ENCODE measurements at places on chromosomes 7 and 10. TPM values are rescaled to one million over a fixed set of nuclear protein-coding genes. Genes with fewer than 3 reads are reported as not detected.

The PAX2 gene
- not detected for polyA plus RNA-seq

The ADRA2A gene
- 2.6 TPM for polyA plus RNA-seq

The MACROH2A2 gene
- polyA plus RNA-seq: 18.9 TPM

The ANXA7 gene
- polyA plus RNA-seq: 50.0 TPM

The CTNNA3 gene
- polyA plus RNA-seq: 4.8 TPM

DNA sequence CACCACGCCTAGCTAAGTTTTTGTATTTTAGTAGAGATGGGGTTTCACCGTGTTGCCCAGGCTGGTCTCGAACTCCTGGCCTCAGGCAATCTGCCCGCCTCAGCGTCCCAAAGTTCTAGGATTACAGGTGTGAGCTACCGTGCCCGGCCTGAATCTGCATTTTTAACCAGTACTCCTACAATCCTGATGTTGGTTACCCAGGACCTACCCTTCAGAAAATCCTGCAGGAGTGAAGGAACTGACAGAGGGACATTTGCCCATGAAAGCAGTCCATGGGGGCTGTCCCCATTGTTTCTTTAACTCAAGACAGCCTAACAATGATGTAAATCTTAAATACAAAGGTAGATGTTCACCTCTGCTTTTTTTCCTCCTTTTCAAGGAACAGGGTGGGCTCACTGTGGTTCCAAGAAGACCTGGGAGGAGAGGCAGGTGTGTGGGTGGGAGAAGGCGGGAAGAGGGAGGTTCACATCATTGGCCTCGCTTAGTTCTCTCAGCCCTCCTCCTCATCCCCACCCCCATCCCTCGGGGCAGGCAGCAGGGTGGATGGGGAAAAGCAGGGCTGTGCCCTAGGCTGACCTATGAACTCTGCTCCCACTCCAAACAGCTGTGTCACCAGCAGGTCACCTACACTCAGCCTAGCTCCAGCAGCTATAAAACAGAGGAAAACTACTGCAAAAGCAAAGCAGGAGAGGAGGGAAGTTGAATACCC, 13.5 kb downstream of the LRRC20 start:
- DNase-seq: no peak

GRCh38 chr7:57203161-57203791, 71.0 kb upstream of the ZNF479 start:
- DNase-seq: no peak

DNA sequence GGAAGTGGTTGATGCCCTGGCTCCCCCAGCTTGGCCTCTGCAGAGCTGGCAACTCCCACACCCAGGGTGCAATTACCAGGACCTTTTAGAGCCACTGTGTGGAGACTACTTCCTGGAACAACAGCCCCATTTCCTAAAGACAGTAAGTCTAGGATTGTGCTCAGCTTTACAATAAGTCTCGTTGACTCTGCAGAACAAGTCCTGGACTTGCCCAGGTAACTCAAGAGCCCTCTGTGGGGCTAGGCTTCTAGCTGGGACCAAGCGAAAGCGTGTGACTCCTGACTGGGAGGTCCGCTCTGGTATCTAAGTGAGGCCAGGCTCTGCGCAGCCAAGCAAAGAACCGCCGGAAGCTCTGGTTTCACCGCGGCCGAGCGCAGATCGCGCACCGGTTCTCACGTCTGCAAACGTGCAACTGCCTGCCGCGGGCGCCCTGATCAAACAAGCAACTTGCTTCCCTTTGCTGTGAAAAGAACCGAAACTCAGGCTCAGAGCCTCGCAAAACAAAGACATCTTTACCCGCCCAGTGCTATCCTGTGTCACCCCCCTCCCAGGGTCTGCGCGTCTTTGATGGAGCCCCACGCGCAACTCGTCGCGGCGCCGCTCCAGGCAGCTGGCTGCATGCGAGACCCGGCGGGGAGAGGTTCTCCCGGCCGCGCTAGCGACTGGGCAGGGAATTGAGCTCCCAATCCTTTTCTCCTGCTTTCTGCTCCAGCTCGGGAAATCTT, 4.4 kb upstream of the PDLIM1 start:
- DNase-seq: peak; percentile 38

DNA sequence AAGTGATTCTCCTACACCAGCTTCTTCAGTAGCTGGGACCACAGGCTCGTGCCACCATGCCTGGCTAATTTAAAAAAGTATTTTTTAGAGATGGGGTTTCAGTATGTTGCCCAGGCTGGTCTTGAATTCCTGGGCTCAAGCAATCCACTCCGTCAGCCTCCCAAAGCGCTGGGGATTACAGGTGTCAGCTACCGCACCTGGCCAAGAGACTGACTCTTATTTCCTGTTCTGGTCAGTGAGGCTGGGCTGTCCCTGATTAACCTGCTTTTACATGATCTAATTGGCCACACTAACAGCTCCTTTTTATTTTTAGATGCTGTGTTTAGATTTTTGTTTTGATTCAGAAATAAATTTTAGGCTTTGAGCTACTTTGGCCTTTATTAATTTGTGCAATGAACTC, 203.9 kb downstream of the NXPH1 start:
- DNase-seq: no peak

- no peak for DNase-seq
These were observed 13.7 kb upstream of the SRPK2 start for GRCh38 chr7:105402221-105403095.

- DNase-seq: no peak
These were observed 10.6 kb upstream of the RAB11FIP2 start for GRCh38 chr10:118057361-118057760.

GRCh38 chr10:128466831-128467371, 340.7 kb upstream of the MKI67 start:
- no peak for DNase-seq

DNA sequence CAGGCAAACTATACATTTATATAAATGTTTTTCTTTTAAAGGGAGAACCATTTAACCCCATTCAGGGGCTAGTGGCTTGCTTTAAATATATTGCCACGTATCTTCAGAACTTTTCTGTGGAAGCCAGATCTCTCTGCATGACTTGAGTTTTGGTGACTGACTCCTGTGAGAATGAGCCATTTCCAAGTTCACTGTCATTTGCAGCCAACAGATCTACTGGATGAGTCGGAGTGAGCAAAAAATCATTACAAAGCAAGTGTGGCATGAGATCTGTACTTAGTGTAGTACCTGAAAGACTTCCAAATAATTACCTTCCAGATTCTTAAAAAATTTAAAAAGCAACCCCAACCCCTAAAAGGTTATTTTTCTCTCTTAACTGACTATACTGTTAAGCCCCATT, 45.6 kb downstream of the PDSS1 start:
- no peak for DNase-seq

DNA sequence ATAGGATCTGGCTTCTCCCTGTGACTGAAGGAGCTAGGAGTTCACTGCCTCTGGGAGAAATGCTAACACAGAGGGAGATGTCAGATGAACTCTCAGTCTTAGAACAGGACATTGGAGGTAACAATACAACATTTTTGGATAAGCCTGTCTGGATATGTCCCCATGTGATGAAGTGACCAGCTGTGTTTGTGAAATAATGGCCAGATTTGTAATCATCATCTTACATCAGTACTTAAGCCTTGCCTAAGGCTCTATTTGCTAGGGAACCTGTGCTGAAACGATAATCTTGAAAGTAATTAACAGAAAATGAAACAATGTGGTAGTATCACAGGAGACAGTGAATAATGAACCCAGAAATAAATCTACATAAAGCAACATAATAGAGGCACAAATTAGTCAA, 56.2 kb downstream of the CRPPA start:
- DNase-seq: peak; percentile 12

DNA sequence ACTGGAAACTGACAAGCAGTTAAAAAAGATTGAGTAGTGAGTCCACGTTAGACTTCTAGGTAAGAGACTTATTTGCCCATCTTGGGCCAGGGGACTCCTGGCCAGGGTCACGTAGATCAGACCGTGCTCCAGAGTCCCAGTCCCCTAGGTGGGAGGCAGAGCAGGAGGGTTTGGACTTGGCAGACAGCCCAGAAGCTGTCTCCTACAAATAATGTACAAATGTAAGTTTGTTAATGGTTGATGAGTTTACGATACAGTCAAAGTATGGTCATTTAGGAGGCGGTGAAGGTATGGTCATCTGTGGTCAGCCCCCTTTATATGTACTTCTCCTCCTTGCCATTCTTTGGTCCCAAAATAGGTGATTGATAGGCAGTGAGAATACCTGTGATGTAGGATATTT, 28.2 kb downstream of the INPP5F start:
- DNase-seq: no peak

GRCh38 chr7:84251277-84251781, 56.7 kb upstream of the SEMA3A start:
- DNase-seq: peak; percentile 96
